ENCODE measurements at places on chromosomes 11 and 22.

- no peak for DNase-seq
Observed at GRCh38 chr11:69055212-69055586, 6.5 kb downstream of the TPCN2 start.

DNA sequence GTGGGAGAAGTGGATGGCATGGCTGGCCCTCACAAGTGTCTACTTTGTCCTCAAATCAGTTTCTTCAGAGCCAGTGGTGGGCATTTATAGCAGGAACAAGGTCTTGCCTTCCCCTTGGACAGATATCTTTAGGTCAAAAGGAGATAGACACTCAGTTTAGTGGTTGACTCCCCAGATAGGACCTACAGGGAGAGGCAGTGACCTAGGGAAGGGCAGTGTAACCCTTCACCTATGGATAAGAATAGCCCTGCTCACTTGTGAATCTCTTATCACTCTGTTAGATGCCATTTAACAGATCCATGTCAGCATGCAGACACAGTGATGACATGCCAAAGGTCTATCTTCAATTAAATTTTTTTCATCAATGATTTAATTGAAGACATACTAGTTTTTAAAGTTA, 11.0 kb downstream of the BCO2 start:
- no peak for DNase-seq

DNA sequence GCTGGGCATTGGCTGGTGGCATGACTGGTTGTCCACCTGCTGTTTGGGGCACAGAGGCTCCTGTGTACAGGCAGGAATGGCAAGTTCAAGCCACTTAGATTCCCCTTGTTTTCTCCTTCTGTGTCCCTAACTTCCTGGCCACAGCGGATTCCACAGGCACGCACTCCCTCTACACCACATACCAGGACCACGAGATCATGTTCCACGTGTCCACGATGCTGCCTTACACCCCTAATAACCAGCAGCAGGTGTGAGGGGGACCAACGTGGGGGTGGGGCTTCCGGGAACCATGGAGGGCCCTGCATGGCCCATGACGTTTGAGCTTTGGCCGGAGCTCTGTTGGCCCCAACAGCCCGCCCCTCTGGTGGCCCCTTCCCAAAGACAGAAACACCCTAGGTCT, 7.8 kb downstream of the SIPA1 start:
- no peak for DNase-seq

- DNase-seq = no peak
Observed at GRCh38 chr11:115629456-115630015, 125.3 kb upstream of the CADM1 start.

Measured in KBM-7 (cell line).